ENCODE measurements at places on chromosomes 7 and 10. TPM values are rescaled to one million over a fixed set of nuclear protein-coding genes. Genes with fewer than 3 reads are reported as not detected.

DNA sequence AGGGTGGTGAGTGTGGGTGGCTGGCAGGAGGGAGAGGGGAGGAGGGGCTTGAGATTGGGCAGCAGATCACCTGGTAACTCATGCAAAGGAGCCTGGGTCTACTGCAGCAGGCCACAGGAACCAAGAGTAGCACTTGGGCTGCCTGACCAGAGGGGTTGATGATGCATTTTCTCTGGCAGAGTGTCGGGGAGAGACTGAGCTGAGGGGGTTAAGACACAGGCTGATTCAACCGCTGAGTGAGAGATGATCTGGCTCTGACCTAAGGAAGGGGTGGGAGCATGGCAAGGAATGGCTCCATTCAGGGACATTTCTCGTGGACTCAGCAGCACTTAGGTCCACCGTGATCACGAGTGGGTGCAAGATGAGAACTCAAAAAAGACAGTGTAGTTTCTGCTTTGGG, 115.5 kb upstream of the STK17A start:
- DNase-seq: no peak

DNA sequence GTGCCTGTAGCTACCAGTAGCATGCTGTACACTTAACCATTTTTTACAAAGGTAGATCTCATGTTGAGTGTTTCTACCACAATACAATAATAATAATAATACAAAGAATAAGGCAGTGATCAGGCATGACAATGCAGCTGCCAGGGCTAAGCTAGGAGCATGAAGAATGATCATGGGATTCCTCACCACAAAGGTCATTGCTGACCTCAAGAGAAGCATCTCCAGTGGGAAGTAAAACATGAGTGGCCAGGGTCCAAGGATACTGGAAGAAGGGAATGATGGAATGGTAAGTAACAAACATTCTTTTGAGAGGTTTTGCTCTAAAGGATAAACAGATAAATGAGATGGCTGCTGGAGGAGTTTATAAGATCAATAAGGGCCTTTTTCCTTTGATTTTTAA, 591.1 kb downstream of the TNS3 start:
- DNase-seq: no peak

DNA sequence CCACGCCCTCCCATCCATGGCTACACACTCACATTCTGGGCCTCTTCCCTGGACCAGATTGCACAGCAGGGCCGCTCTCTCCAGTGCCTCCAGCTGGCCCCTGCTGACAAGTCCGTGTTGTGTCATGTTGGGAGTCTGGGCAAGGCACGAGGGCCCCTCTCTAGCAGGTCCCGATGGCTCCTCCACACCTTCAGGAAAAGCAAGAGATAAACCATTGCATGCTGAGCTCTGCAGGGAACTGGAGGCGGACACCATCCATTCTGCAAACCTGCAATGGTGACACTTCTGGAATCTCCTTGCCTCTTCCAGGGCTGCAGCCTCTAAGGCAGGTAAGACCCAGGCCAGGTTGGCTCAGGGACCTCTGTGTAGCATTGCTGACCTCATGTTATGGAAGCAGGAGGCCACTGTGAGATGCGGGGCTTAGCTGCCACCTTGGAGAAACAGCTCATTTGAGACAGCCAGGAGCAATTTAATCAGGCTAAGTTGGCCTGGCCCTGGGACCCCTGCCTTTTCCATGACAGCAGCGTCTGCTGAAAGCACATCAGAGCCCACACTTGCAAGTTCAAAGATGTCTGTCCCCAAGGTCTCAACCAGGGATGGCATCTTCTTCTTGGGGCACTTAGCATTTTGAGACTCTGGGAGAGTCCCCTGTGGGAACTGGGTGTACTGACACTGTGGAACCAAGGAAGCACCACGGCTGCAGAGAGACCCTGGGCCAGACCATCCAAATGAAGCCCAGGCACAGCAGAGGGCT, 34.2 kb upstream of the LEP start:
- DNase-seq: no peak

DNA sequence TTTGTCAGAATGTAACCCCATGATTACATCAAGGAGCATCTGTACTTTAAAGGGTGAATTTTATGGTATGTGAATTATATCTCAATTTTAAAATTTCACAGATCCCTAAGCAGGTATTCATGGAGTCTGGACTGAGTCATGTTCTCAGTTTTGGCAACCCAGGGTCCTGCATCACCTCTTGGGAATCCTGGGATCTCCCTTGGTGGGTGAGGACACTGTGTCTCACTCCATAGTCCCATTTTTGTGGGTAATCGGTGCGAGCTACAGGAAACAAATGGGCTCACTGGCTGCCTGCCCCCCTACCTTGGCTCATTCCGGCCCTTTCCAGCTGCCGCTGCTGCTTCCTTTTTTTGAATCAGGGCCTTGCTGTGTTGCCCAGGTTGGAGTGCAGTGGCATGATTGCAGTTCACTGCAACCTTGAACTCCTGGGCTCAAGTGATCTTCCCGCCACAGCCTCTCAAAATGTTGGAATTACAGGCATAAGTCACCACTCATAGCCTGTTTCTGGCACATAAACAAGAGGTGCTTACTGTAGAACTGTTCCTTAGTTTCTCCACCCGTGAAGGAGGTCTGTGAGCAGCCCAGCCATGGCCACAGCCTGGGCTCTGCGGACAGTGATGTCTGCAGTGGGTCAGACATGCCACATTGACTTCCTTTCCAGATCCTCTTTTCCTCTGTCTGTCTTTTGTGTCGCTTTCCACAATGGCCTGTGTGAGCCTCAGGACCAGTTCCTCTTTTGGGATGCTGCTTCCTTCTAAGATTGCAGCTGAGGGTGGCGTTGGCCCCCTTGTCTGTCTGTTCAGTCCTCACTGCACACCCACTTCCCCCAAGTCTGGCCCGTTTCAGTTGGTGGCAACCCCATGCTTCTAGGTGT, 14.5 kb downstream of the PALD1 start:
- DNase-seq: no peak

DNA sequence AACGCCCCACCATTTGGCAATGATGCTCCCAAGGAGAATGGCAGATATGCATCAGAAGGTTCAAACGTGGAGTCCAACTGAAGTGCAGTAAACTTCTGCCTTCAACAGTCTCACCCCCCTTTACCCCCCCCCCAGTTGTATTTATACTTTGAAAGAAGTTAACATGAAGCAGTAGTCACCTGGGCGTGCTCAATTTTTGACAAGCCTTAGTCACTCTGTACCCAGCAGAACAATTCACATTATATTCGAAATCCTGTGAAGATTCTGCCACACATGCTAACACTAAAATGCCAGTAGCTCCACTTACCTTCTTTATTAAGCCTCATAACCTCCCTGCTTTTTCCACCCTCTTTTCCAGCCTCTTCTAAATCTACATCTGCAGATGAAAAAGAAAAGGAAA, 894 bp downstream of the ATXN7L1 start:
- DNase-seq: no peak

DNA sequence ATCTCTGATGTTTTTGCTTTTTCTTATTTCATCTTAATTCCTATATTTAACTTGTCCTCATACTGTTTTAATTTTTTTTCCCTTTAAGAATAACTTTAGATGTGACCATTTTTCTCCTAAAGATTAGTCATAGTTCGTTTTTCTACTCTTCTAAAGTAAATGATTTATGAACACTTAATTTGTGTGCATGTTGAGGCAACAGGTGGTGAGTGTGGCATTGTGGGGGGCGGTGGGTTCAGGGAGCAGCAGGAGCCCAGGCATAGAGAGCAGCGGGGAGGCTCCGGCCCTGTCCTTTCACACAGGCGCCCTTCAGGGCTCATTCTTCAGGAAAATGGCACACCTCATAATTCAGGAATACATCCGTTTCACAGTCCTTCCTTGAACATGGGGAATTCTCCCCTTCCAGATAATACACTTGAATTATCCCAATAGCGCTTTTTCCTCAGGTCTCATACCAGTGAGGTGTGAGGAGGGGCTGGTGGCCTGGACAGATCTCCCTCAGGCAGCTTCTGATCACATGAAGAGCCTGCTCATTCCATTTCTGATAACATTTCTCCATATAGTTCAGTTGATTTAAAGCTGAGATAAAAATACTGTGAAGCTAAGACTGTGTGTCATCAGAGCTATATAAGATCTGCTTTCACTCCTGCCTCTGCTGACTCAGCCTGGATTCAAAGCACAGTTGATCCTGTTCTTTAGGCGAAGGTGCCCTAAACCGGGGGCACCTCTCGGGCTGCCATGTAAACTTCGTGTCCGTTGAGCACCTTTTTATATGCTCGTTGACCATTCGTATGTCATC, 40.2 kb downstream of the CUL1 start:
- no peak for DNase-seq

DNA sequence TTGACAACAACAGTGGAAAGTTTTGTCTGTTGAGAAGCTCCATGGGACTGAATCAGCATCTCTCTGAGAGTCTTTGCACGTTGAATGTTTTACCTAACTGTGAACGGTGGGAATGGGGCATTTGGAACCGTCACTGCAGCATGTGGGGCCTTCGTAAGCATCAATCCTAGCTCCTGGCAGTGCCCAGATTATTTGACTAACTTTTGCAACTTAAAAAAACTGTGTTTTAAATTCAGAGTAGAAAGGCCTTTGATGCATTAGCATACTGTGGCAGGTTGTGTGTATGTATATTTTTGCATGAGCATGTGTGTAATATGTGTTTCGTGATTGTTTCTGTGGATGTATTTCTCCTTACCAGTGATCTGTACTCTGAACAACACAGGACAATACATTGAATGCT, 194.5 kb downstream of the TCF7L2 start:
- DNase-seq: no peak

GRCh38 chr10:77506517-77507200, 130.9 kb downstream of the KCNMA1 start:
- DNase-seq: no peak

DNA sequence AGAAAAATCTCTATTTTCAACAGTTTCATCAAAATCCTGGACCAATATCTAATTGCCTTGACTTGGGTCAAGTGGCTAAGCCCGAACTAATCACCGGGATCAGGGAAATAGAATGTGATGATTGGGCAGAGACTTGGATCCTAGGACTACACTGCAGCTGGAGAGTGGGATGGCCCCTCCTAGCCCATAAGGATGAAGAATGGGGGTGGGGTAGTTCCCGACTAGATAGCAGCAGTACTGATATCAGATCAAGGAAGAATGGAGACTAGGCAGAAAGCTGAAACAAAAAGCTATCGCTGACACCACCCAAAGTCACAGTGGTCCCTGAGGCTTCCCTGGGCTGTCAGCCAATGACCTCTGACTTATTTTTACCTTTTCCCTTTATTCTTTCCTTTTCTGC, 160.4 kb upstream of the PHYHIPL start:
- DNase-seq: no peak

GRCh38 chr7:52911326-52911725, 124.1 kb upstream of the POM121L12 start:
- DNase-seq: no peak

DNA sequence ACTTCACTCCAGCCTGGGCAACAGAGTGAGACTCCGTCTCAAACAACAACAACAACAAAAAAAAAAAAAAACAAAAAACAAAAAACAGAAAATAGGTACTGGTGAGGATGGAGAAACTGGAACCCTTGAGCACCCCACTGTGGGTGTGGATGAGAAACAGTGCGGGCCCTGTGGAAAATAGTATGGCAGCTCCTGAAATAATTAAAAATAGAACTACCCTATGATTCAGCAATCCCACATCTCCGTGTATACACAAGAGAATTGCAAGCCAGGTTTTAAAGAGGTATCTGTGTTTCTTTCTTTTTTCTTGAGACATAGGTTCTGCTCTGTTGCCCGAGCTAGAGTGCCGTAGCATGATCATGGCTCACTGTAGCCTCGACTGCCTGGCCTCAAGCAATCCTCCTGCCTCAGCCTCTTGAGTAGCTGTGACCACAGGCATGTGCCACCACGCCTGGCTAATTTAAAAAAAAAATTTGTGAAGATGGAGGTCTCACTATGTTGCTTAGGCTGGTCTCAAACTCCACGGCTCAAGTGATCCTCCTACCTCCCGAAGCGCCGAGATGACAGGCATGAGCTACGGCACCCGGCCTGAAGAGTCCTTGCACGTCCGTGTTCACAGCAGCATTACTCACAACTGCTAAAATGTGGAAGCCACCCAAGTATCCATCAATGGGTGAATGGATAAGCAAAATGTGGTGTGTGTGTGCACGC, 39.5 kb downstream of the EBF3 start:
- no peak for DNase-seq

DNA sequence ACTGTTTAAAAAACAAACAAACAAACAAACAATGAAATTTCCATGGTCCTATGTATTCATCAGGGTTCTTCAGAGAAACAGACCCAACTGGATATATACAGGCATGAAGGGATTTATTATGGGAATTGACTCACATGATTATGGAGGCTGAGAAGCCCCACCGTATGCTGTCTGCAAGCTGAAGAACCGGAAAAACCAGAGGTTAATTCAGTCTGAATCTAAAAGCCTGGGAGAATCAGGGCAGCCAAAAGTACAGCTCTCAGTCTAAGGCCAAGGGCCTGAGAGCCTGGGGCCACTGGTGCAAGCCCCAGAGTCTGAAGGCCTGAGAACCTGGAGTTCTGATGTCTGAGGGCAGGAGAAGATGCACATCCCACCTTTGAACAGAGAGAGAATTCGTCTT, 163.5 kb downstream of the MDFIC start:
- no peak for DNase-seq

- peak; percentile 88 for DNase-seq
Measured at GRCh38 chr7:28956608-28957063, 1.5 kb downstream of the TRIL start.

- peak; percentile 49 for DNase-seq
Measured at GRCh38 chr7:22853674-22854157, 31.1 kb upstream of the TOMM7 start.

- no peak for DNase-seq
Measured at GRCh38 chr10:91238191-91238590, 17.7 kb downstream of the PCGF5 start.

- no peak for DNase-seq
Measured at GRCh38 chr7:150863946-150864345, 11.6 kb downstream of the AOC1 start.

- no peak for DNase-seq
Measured at GRCh38 chr7:30472784-30473775, 5.5 kb downstream of the NOD1 start.

DNA sequence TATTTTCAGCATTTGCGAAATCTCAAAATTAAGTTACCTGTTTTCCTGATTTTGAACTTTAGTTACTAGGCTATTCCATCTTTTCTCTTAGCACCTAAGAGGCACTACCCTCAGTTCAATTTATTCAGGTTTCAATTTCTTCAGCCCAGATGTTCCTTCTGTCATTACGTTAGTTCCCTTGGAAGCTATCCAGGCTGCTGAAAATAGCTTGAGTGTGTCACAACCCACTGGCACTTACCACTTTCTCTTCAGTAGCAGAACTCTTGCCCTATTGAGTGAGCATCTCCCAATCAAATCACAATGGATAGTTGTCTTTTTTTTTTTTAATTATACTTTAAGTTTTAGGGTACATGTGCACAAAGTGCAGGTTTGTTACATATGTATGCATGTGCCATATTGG, 332.7 kb upstream of the LRGUK start:
- no peak for DNase-seq

GRCh38 chr7:74412603-74413002, 41.1 kb upstream of the GTF2IRD1 start:
- no peak for DNase-seq

The GHRHR gene
- total RNA-seq: not detected

The RNF133 gene
- total RNA-seq: 0.53 TPM

The OR2A14 gene
- total RNA-seq: not detected

The FAM241B gene
- 2.6 TPM for total RNA-seq

The HTR5A gene
- not detected for total RNA-seq

The SPDYE11 gene
- total RNA-seq: not detected

The MACC1 gene
- 7.2 TPM for total RNA-seq

The AGAP3 gene
- total RNA-seq: 38.9 TPM

Data from neural progenitor cell (in vitro differentiated cells).